ENCODE measurements at places on chromosomes 4 and X.

DNA sequence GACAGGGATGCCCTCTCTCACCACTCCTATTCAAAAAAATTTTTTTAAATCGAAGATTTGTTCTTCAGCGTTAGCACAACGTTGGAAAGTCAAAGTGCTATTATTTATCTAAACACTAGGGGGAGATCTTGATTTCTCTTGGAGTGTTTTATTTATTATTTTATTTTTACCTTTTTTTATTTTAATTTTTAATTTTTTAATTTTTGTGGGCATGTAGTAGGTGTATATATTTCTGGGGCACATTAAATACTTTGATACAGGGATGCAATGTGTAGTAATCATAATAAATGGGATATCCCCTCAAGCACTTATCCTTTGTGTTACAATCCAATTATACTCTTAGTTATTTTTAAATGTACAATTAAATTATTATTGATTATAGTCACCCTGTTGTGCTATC lies 37.4 kb upstream of the SLC10A4 start:
- DNase-seq = no peak

- DNase-seq = no peak
These were observed 648.4 kb upstream of the HTR2C start for GRCh38 chrX:113935518-113935917.

DNA sequence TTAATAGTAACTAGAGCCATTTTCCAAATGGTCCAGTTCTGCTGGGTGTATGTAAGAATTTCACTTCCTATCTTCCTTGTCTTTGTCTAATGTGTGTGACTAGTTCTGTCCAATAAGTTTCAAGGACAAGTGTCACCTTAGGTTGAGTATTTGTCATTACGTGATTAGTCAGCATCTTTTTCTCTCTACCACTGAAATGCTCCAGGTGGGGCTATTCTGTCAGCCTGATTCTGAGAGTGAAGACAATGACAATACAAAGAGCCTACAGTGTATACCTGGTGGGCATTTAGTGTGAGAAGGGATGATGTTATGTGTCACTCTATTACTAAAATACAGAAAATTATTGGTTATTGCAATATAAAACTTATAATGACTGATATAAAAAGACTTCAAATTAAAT lies 876.3 kb downstream of the C4orf33 start:
- DNase-seq = no peak

- no peak for DNase-seq
These were observed 517.7 kb upstream of the GALNT7 start for GRCh38 chr4:172650758-172651530.

DNA sequence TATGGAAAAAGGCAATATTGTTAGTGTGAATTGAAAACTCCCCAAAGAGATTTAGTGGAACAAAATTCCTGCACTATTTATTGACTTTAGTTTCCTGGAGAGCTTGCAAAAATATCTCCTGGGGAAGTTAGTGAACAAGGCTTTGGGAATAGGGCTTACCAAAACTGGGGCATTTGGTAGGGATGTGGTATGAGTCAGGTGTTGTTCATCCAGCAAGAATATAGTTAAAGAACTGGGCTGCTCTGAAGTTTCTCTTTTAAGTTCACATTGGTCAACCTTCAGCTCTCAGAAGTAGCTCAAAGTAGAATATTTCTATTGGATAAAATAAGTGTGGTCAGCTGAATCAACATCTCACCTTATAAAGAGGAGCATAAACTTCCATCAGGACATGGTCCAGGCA lies 185.0 kb downstream of the CPE start:
- DNase-seq = no peak

GRCh38 chr4:77952457-77952856 lies 89.8 kb downstream of the MRPL1 start:
- no peak for DNase-seq

- no peak for DNase-seq
These were observed 1.9 kb downstream of the EFNB1 start for GRCh38 chrX:68830419-68831404.

DNA sequence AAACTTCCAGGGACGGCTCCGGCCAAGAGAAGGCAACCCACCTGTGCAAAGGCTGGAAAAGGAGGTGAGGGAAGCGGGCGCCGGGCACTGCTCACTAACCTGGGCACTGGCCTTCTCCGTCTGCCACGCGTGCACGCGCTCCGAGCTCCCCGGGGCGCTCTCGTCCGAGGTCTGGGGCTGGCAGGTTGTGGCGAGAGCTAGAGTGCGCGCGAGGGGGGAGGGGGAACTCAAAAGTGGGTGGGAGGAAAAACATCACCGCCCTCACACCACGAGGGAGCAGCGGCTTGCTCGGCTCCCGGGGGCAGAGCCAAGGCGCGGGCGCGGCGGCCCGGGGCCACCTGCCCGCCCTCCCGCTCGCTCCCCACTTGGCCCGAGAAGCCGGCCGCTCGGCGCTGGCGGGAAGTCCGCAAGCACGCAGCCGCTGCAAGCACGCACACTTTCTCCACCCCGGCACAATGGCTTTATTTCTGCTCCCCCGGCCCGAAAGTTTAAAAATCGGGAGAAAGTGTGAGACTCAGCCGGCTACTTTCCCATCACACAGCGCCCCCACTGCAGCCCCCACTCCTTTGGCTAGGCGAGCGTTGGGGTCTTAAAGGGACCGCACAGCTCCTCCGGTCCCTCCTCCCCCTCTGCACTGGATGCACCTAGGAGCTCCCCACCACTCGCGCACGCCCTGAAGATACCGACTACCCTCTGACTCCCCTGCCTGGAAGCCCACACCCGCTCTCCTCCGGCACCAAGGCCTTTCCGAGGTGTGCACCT lies at the start of gene CHRDL1:
TSS of gene CHRDL1 (minus strand) at position 173 of the 762 bp plus-strand sequence. CDS start 3,636 bp downstream, outside the sequence.
- DNase-seq = no peak

- no peak for DNase-seq
These were observed 139.6 kb downstream of the CRLF2 start for GRCh38 chrX:1072637-1073377.

DNA sequence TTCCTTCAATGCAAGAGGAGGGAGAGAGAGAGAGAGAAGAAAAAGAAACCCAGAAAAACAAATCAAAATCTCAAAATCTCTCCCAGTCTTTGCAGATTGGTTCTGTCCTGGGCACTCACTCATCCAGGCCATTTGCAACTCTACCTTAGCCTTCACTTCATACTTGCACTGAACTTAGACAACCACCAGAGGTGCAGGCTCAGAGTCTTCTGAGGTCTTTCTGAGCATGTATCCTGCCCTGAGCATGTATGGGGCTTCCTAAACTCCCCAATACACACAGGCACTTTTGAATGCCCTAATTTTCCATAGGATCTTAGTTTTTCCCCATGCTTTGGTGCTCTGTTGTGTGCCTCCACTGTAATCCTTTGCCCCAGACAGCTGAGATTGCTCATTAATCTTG lies 2.9 kb downstream of the CFI start:
- no peak for DNase-seq

- no peak for DNase-seq
These were observed 180.4 kb downstream of the OR13H1 start for GRCh38 chrX:131724292-131724691.
